ENCODE measurements at places on chromosomes 11 and 22.

DNA sequence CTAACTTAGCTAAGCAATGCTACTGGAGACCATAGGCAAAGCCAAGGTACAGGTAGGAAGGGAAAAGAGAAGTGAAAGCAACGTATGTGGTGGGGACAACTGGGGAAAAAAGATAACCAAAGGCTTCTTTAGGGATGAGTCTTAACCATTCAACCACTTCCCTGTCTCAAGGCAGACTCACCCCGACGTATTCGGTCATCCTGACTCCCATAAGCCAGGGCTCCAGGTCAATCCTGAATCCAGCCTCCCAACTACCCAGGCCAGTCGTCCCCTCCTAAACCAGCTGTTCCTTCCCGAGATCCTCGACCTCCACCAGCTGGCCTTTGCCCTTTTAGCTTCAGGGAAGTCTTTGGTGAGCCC lies 330 bp downstream of the ACP2 start:
- no peak for DNase-seq

GRCh38 chr11:34013898-34014571 lies 37.5 kb upstream of the CAPRIN1 start:
- no peak for DNase-seq

GRCh38 chr11:66713746-66714480 lies 15.1 kb downstream of the SPTBN2 start:
- no peak for DNase-seq

- no peak for DNase-seq
Observed at GRCh38 chr11:87871056-87871455, 304.2 kb downstream of the RAB38 start.

DNA sequence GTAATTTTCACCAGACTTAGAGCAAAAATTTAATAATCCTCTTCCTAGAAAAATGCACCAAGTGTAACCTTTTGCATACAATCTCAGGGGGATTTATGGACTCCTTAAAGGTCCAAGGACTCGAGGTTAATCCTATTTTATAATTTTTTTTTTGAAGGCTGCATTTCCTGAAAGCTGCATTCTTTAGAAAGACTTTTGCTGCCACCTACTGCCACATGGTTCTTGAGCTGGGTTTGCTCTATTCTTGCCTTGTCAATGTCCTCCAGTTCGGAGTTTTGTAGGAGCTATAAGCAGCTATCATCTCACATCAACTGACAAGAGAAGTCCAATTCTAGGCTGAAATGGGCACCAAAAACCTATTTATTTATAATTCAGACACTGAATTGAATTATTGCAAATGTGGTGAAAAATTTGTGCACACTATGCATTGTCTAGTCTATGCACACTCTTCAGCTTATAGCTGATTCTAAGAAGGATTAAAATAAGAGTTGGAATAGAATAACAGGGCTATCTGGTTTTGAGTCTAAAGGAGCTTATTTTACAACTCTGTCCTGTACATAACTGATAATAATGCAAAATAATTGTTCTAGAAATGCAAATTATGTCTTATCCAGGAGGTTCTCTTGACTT lies 31.3 kb downstream of the TRAF6 start:
- peak; percentile 76 for DNase-seq

GRCh38 chr11:134231958-134232659 lies 7.6 kb downstream of the VPS26B start:
- DNase-seq = no peak

DNA sequence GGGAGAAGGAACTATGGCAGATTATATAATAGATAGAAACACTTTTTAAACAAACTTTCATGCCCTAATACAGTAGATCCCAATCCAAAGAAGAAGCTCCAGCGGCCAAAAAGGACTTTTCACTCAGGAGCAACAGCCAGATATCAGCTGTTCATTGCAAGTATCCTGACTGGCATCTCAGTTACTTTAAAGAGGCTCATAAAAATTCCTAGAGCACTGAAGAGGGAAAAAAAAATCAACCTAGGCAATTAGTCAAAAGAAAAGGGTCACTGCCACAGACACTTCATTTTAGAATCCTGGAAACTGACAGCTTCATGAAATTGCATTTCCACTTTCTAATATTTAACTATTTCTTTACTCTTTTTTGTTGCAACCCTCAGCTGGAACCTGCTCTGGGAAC lies 170.6 kb upstream of the SOX6 start:
- no peak for DNase-seq

- no peak for DNase-seq
Observed at GRCh38 chr11:3051196-3052108, 5.8 kb downstream of the CARS1 start.

DNA sequence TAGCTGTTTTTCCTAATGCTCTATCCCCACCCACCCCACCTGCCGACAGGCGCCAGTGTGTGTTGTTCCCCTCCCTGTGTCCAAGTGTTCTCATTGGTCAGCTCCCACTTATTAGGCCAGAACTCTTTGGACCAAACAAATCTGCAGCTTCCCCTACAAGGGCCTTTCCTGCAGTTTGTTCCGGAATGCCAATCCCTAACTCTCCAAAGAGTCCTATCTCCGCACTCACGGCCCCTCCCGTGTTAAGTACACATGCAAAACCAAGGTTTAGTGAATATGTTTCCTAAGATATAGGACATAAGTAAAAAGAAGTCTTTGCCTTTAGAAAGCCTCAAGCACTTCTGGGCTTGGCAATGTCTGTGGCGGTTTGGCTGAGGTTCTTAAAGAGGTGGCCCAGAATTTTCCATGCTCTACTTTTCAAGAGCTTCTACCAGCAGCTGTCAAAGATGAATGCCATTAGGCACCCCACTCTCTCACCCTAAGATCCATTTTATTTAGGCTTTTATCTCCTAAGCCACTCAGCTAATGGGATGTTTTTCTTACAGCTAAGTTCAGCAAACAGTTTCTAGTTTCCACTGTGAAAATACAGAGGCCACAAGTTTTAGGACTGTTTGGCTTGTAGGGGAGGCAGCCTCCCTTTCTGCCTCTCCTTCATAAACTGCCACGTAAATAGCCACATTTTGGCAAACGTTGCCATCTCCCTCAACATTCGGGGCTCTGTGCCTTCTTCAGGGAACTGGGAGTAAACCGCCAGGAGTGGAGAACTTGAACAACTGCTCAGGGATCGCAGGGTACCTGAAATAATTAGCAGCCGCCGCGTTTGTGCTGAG lies 1.6 kb downstream of the CD59 start:
- DNase-seq = peak; percentile 63

Measured in cardiac fibroblast (primary cell).